Activated T-helper 9 cell treated with anti-CD3 and anti-CD28 coated beads, Interleukin-2, amount 50 U/mL, for 16 hours (primary cell): ENCODE measurements at places on chromosomes 2 and 18.

DNA sequence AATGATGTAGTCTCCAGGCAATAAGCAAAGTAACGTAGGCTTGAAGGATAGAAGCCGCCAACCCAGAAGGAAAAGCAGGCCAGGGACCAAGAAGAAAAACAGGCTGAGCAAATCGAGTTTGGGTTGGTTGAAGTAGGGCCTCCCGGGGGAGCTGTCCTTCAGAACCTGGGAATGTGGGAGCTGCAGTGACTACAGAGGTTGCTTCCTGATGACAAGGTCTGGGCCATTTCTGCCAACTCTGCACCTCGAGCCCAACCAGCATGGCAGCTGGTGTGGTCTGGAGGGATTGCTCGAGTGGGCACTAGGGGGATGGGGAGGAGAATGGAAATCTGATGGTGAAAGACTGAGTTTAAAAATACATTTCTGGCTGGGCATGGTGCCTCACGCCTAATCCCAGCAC is 14.1 kb downstream of the ACMSD start:
- DNase-seq, result no peak

- DNase-seq, result no peak
These were observed 143.9 kb downstream of the CTIF start for GRCh38 chr18:48682768-48683167.

- no peak for DNase-seq
These were observed 100.6 kb downstream of the ACKR3 start for GRCh38 chr2:236670235-236670620.

DNA sequence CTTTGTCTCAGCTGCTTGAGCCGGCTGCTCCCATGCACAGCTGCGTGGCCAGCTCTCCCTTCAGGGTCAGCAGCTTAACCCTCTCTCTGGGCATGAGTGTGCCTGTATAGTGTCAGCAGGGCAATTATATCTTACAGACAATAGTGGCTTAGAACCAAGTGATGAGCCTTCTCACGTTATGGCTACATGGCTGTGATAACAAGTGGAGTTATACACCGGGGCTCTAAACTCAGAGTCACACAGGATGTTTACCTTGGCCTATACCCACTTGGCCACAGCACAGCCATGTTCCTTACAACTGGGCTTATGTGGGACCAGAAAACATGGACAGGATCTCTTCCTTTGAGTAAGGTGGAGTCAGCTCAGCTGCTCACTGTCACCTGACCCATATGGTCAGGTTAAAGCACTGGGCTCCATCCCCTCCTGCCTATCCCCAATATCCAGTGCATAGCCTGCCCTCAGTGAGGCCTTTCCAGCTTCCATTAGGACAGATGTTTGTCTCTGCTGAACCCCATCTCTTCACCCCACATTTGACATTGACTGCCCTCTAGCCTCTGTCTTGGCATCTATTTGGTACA is 294.2 kb upstream of the NCKAP5 start:
- DNase-seq, result no peak

GRCh38 chr2:179487010-179487731 is 222.5 kb upstream of the SESTD1 start:
- no peak for DNase-seq

GRCh38 chr2:88831792-88832248 is 140.3 kb downstream of the RPIA start:
- no peak for DNase-seq

- no peak for DNase-seq
These were observed 287.7 kb upstream of the NXPH2 start for GRCh38 chr2:139067874-139068273.

- DNase-seq, result no peak
These were observed 4.7 kb downstream of the GALNT5 start for GRCh38 chr2:157262248-157262647.

DNA sequence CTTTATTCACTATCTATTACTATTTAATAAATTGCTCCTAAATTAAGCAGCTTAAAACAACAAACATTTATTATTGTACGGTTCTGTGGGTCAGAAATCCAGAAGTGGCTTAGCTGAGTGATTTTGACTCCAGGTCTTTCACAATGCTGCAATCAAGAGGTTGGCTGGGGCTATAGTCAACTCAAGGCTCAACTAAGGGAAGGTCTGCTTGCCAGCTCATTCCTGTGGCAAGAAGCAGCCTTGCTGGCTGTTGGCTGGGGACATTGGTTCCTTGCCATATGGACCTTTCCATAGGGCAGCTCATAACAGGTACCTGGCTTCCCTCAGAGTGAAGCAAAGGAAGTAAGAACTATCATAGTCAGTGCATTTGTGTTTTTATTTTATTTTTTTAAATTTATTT is 5.0 kb upstream of the MRPL19 start:
- no peak for DNase-seq

- no peak for DNase-seq
These were observed 46.0 kb upstream of the CD28 start for GRCh38 chr2:203660465-203660864.

- no peak for DNase-seq
These were observed 64.2 kb downstream of the NPAS2 start for GRCh38 chr2:100884145-100884621.

GRCh38 chr2:186590350-186590758 is 498 bp downstream of the ITGAV start:
- DNase-seq, result peak; percentile 8
